ENCODE measurements at places on chromosomes 6 and 20.

DNA sequence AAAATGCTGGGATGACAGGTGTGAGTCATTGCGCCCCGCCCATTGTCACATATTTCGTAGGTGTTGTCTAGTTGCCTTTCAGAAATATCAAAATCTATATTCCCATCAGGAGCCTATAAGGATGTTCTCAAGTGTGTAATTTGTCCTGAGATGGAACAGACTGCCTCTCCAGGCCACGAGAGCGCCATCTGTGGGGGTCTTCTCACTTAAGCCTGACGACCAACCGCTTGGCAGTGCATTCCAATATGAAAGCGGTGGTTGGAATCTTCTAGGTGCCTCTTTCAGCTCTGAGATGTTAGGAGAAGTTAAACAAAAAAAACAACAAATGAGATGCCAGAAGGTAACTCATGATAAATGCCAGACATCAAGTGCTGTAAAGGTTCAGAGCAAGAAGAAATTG, 488.5 kb downstream of the QKI start:
- no peak for DNase-seq

DNA sequence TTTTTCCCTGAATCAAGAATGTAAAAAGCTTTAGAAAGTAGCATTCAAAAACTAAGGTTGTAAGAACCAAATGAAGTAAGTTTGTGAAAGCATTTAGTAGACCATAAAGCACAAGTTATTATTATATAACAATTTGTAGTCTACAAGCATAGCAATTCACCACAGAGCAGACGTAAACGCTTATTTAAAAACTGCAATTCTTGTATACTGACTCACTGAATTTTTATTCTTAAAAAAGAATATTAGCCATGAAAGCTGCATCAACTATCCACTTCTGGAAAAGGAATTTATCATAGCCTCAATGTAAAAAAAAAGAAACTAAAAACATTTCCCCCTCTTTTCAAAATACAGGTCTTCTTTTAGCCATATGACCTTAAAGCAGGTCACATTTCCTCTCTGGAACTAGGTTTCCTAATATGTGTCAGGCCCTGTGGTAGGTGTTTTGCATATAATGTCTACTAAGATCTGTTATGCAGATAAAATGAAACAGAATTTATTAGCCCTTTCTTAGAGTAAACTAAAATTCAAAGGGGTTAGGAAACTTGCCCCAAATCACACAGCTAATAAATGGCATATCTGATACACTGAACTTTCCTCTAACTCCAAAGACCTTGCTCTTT, 2.1 kb downstream of the MAP3K7 start:
- DNase-seq = peak; percentile 19

DNA sequence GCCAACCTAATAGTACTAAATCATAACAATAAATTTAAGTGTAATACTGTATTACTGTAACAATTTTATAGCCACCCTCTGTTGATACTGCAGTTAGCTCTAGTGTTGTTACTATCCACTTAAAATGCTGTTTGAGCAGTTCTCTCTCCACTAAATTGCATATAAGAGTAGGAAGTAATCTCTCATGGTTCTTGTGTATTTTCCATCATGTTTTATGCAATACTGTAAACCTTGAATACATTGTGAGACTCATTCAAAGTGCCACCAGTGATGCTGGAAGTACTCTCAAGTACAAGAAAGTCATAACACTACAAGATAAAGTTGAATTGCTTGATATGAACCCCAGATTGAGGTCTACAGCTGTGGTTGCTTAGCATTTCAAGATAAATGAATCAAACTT, 65.5 kb downstream of the WASF1 start:
- no peak for DNase-seq

- peak; percentile 90 for DNase-seq
These were observed 180.7 kb upstream of the UST start for GRCh38 chr6:148565930-148566663.

DNA sequence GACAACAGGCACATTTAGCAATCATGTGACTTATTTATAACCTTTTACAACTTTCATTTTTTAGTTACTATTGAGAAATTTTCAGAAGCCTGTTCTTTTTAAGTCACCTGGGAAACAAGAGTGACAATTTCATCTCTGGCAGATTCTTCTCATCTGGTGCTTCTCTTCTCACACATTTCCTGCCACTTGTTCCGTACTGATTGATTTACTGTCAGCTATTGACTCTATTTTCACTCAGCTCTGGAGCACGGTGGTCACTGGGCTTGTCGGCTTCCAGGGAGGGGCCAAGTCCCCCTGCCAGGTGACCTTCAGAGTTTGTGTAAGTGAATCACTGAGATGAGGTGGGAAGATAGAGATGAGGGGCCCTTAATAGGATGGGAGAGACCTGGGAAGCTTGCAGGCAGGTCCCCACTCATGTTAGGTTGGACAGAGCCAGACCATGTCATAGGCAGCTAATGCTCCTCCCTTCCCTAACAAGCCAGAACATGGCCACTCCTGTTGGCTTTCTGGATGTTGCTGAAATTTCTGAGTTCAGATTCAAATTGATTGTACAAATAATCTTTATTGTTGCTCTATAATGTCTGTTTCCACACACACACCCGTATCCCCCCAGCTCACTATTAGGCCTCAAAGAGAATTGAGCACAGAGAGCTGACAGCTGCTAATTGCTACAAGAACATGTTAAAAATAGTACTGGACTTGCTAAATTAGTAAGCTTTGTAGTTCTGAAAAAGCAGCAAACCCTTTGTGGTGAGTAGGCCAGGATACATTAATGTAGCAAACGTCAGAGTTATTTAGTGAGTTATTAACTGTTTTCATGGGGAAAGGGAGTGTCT, 13.3 kb downstream of the DUSP22 start:
- no peak for DNase-seq

GRCh38 chr20:50729901-50730764, 1.2 kb upstream of the PARD6B start:
- DNase-seq = no peak

GRCh38 chr6:82114748-82115147, 132.8 kb downstream of the IBTK start:
- DNase-seq = no peak

DNA sequence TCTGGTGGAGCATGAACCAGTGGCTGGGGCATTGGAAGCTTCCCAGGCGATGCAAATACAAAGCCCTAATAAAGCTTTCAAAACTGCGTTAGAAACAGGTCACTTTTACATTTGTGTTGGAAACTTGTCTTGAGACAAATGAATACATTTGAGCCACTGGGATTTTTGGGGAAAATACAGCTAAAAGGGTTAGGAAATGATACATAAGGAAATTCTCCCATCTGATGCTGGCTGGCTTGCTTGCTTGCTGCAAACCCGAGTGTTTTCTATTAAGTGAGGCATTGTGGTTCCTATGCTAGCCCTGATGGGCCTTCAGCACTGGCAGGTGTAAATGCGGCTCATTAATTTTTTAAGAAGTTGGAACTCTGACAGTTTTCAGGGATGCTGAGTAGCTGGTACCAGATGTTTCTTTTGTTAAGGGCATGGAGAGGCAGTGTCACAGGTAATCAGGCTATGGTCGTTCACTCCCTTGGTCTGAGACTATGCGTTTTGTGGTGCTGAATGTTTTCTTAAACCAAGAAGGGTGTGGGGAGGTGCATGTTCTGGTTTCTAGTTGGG, 35.2 kb downstream of the RREB1 start:
- no peak for DNase-seq

GRCh38 chr6:56923565-56923964, 31.3 kb upstream of the BEND6 start:
- DNase-seq = no peak

- DNase-seq = no peak
These were observed 182.3 kb downstream of the DTNBP1 start for GRCh38 chr6:15480525-15480924.

DNA sequence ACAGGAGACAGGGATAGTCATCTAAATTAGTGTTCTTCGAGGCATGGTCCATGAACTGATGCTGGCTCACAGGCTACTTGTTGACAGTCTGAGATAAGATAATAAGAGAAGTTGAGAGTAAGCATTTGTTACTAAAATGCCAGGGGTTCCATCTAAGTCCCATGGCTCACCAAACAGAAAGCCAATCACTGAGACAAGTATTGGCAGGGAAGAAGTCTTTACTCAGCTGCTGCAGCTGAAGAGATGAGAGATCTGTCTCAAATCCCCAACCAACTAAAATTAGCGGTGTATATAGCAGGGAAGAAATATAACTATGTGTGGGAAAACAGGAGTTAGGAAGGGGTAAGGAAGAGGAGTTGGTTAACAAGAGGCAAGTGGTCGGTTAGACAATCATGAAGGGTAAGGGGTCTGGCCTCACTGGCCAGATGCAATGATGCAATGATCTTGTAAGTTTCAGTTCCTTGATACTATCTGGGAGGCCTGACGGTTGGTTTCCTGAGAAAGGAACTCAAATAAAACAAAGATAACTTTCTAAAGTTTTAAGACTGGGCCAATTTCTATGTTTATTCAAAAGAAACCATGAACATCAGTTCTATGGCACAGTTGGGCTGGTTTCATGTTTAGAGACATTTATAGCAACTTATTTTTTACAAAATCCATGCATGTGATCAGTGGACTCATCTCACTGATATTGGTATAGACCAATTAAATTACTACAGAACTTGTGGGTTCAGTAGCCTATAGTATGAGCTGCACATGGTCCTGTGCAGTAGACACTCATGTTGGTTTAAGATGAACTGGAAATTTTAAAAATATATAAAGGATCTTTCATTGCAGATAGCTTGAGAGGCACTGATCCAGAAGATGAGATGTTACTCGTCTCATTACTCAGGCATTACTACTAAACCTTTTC, 9.9 kb upstream of the HEBP2 start:
- DNase-seq = no peak

- no peak for DNase-seq
These were observed 717 bp upstream of the ASF1A start for GRCh38 chr6:118893064-118893806.

GRCh38 chr6:157430834-157431233, 49.8 kb downstream of the ZDHHC14 start:
- no peak for DNase-seq

GRCh38 chr6:31575335-31575901, at the start of gene TNF:
TNF (plus strand) TSS chr6:31575565; CDS start chr6:31575742, 177 bp downstream.
- DNase-seq = no peak

GRCh38 chr20:19254956-19255355, 42.5 kb downstream of the SLC24A3 start:
- DNase-seq = no peak

DNA sequence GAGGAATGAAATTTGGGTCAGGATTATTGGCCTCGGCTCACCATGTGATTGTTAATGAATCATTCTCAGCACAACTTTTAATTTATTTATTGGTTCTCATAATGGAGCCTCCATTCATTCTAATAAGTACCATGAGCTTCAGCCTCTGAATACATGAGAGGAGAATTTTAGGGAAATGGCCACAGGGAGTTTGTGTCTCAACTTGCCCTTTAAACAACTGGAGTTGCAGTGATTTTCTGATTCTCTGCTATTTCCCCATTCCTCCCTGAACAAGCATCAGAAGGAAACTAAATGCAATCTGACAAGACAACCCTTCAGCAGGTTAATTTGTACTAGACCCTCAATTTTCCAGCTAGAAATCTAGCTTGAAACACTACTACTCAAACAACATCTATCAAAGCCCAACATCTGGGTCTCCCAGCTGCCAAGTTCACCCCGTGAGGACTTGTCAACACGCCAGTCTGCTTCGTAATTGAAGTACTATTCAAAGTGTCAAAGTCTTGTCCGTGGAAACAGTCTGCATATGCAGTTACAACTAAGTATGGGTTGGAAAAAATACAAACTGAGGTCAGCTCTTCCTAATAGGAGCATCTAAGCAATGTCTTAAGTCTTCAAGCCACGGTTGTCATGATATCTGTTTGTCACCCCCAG, 235.4 kb downstream of the CDH4 start:
- DNase-seq = no peak

DNA sequence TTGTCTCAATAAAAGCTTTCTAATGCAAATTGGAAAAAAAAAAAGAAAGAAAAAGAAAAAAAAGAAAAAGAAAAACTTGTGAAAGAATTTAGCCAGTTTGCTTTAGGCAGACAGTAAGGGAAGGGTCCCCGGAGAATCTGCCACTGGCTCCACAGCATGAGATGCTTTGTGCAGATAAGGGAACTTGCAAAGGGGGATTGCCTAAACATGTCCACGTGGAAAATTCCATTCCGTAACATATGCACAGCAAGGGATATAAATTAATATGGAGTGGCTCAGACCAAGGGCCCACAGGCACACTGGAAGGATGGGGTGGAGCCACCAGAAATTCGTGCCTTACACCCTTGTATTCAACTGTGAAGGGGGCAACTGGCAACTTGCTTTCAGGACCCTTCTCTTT, 45.4 kb downstream of the MKKS start:
- DNase-seq = no peak

GRCh38 chr6:25138934-25139415, 140.2 kb upstream of the CARMIL1 start:
- no peak for DNase-seq

GRCh38 chr6:37709932-37710555, 12.4 kb upstream of the MDGA1 start:
- no peak for DNase-seq

GRCh38 chr6:162337412-162337811, 390.2 kb downstream of the PRKN start:
- DNase-seq = no peak

DNA sequence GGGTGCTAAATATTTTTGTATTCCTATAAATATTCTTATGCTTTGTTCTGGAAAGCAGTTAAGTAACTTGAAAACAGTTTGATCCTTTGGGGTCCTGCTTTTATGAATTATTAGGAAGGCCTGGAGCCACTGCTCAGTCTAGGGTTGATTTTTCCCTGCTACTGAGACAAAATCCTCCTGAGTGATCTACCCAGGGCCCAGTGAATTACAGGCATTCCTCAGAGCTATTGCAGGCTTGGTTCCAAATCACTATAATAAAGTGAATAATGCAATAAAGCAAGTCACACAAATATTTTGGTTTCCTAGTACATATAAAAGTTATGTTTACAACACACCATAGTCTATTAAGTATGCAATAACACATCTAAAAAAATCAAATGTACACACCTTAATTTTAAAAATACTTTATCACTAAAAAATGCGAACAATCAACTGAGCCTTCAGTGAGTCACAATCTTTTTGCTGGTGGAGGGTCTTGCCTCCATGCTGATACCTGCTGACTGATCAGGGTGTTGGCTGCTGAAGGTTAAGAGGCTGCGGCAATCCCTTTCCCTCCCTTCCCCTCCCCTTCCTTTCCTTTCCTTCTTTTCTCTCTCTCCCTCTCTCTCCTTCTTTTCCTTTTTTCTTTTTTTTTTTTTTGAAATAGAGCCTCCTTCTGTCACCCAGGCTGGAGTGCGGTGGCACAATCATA, 43.0 kb downstream of the DNAAF9 start:
- no peak for DNase-seq

GRCh38 chr20:44701858-44702256, 13.3 kb upstream of the CCN5 start:
- no peak for DNase-seq

- DNase-seq = no peak
These were observed 2.1 kb downstream of the APOBEC2 start for GRCh38 chr6:41055149-41055548.

GRCh38 chr6:906920-907319, 214.0 kb upstream of the EXOC2 start:
- DNase-seq = peak; percentile 70

DNA sequence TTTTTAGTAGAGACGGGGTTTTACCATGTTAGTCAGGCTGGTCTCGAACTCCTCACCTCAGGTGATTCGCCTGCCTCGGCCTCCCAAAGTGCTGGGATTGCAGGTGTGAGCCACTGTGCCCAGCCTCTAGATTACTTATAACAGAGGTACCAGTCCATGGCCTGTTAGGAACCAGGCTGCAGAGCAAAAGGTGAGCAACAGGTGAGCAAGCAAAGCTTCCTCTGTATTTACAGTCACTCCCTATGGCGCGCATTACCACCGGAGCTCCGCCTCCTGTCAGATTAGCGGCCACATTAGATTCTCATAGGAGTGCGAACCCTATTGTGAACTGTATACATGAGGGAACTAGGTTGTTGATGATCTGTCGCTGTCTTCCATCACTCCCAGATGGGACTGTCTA, 178.0 kb upstream of the SALL4 start:
- DNase-seq = no peak

Data from non-pigmented ciliary epithelial cell (primary cell).